T-helper 9 cell (primary cell): ENCODE measurements at places on chromosomes 5 and 9.

GRCh38 chr5:156310115-156310514 lies 16.8 kb upstream of the SGCD start:
- no peak for DNase-seq

DNA sequence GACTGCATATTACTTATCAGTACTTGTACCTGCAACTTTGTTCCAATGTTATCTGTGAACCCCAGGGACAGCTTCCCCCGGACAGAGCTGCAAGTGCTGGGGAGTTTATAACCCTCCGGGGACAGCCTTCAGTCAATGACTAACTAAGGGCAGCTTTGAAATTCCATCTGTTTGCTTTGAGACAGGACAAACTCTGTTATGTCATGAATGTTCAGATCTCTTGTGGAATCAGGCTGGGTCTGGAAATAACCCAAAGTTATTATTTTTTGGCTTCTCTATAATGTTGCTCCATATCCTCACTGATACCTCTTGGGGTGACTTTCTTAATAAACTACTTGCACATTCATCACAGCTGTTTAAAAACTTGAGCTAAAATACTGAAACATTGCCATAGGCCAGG lies 617.5 kb upstream of the TLE4 start:
- DNase-seq, result no peak

GRCh38 chr5:60992871-60993270 lies 47.9 kb downstream of the NDUFAF2 start:
- no peak for DNase-seq

DNA sequence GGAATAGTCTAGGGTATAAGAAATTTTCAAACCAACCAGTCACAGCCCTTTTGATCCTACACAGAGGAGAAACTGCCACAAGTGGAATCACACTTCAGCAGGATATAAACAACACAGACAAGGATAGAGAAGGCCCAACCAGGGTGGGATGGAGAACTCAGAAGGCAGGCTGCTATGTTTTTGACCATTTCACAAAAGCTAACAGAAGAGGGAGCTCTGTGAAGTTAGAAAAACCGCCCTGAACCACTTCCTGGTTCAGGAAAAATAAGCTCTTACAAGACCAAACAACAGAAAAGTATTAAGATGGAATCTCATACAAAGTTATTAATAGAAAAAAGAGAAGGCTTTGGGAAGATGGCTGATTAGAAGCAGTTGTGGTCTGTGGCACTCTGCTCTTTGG lies 960 bp upstream of the IFNB1 start:
- no peak for DNase-seq

DNA sequence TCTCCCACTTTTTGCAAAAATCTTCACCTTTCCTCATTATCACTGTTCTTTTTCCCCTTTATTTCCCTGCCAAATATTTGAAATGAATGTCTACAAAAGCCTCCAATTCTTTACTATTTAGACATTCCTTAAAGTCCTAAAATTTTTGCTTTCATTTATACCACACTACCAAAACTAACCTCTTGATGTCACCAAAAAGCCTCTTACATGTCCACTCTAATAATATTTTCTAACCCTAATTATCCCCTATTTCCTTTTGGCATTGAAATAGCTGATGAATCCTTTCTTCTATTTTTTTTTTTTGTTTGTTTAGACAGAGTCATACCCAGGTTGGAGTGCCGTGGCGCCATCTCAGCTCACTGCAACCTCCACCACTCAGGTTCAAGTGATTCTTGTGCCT lies 32.3 kb upstream of the NRG2 start:
- DNase-seq, result no peak
